ENCODE measurements at places on chromosomes 11 and 22.
A peak's percentile ranks its signal among the peaks of the same experiment; 100 is the strongest.

DNA sequence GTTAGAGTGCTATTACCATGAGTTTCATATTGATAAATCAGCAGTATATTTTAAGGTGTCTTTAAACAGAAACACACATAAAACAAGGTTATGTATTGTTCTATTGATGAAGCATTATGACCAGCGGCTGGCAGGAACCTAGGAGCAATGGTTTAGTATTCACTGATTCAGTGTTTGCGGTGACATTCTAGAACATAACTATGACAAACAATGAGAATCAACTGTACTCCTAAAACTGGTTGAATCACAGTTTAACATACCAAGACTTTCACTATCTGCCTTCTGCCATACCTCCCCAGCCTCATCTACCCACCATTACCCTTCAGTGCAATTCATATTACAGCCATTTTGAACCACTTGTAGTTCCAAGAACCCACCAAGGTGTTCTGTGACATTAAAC, 8.8 kb downstream of the HOATZ start:
- no peak for DNase-seq

- no peak for DNase-seq
Observed at GRCh38 chr11:23954730-23955129, 542.1 kb upstream of the LUZP2 start.

DNA sequence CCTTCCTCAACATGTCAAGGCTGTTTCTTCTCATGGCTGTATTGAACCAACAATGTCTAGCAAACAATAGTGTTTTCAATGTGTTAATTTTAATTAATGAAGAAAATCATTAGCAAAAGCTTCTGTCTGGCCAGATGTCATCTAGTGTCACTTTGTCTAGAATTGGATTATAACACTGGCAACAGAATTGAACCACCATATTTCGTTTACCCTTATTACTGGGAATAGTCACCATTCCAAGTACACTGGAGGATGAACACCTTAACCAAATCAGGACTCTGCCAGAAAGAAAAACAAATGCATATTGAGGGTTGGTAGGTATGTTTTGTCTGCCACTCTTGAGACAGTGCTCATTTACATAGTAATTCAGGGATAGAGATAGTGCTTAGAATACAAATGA, 146.2 kb downstream of the LRRC4C start:
- no peak for DNase-seq

DNA sequence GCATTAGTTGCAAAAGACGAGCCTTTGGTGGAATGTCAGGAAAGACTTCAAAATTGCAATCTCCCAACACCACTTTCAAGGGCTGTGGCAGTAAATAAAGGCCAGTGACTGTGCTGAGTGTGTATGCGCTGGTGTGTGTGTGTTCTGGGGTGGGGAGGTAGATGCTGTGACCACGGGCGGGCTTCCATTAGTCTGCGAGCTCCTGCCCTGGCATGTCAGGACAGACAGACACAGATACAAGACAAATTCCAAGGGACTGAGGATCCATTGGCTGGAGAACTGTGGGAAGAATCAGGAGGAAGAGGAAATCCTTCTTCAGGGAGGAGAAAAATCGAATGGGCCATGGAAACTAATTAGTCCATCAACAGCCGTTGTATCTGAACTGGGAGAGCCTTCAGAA, 83.6 kb downstream of the FEZ1 start:
- no peak for DNase-seq

GRCh38 chr22:41907436-41908401, 7.2 kb downstream of the SHISA8 start:
- peak; percentile 35 for DNase-seq

DNA sequence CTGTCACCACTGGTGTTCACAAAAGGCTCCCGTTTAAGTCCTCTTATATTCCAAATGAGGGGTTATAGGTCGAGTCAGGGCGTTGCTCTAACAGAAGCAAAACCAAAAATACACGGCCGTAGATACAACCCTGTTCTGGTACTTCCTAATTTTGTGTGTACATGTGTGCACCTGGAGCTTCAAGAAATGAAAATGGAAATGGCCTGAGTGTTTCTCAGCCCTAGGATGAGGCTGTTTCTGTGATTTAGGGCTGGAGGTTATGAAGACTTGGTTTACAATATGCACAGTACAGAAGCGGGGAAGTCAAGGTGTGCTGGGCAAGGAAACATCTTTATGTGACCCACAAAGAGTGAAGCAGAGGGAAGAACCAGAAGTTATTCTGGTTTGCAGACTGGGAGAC, 110.4 kb upstream of the OR4B1 start:
- no peak for DNase-seq

Measured in kidney (tissue), 22 donors.